A172 (cell line): ENCODE measurements at places on chromosomes 5 and 9.

- no peak for DNase-seq
These were observed 31.6 kb upstream of the RFK start for GRCh38 chr9:76425677-76426453.

GRCh38 chr5:82417776-82418607, 139.8 kb upstream of the RPS23 start:
- no peak for DNase-seq

DNA sequence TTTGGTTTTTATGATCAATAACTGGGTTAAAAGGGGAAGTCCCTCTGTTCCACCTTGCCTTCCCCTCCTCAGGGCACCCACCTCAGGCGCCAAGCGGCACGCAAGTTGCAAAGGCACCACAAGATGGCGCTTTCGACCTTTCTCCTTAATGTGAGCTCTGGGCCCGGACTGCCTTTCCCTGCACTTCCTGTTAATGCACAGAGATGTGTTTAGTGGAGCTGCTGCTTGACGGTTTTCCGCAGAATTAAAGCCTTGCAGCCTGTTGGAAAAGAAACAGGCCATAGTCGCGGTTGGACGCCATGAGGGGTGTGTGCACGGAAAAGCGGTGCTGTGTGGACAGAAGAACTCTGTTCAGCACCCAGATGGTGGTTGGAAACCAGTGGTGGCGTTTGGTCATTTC, 17.9 kb downstream of the CXCL14 start:
- DNase-seq: peak; percentile 84

DNA sequence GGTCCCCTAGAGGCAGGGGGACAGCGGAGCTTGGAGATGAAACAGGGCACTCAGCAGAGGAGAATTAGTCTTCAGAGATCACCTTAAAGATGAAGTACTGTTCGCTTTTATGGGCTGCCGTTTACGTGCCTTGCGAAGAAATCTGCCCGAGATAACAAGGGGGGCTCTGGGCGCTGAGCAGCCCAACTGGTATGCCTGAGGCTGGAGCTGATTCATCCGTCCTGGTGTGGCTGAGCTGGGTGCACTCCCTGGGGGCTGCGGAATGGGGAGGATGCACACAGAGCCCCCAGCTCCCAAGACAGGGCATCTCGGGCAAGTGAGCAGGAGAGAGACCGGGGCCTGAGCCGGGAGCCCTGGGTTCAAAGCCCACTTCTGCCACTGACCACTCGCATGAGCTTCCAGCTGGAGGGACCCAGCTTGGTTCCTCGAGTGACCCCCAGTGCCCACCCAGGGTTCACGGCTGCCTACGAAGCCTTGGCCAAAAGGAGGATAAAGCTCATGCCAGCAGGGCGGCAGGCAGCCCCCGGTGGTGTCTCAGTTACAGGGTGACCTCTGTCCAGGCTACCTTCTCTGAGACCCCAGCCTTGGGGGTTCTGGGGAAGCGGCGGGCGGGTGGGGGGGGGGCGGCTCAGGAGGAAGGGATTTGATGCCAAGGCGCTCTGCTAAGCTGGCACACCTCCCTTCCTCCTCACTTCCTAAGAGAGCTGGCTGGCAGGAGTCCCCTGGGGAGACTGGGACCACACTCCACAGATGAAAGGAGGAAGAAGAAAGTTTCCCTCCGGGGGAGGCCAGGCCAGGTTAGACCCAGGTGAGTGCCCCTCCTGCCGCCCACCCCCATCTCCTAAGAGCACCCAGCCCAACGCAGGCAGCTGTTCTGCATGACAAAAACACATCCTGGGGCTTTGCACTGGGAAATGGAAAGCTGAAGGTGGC, 5.7 kb downstream of the FIBCD1 start:
- DNase-seq: peak; percentile 49

- DNase-seq: no peak
These were observed 7.6 kb upstream of the SFXN1 start for GRCh38 chr5:175470781-175471180.

DNA sequence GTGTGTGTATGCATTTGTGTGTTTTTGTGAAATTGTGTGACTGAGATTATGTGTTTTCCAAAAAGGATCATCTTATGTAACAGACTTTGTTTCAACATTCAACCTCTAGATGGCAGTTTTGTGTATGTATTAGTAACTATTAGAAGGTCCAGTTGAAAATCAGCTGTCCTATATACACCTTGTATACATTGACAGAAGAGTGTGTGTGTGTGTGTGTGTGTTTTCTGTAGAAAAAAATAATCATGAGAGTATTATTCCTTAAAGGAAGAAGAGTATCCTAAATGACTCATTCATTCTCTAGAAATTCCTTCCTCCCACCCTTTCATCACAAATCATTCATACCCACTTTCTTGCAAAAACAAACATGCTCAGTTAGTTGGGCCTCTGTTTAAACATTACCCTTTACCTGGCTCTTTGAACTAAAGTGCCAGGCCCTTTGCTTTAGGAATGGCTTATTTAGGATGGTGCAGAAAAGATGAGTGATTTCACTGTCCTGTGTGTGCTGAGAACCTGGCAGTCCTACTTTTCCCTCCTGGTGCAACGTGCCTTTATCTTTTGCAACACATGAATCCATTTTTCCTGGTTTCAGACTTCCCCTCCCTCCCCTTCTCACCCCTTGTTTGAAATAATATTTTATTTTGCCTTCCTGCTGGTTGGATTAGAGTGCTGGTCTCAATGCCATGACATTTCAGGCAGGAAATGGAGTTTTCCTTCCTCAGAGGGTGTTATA, 152.2 kb downstream of the ARHGAP26 start:
- DNase-seq: peak; percentile 54

- no peak for DNase-seq
These were observed 18.2 kb upstream of the ADCY2 start for GRCh38 chr5:7377761-7378160.

DNA sequence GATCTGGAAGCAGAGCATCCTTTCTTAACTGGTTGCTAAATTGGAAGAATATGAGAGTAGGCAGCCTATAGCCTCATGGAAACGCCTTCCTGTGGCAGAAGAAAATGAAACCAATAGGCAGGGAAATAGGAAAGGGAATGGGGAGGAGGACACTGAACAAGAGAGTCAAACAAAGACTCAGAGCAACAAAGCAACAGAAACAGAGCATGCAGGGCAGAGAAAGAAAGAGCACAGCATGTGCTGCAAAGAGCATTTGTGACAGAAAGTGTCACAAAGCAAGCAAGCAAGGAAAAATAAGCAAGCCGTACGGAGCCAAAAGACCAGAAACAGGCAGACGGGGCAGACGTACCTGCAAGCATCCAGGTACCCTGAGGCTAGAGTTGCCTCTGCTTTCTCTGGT, 123.1 kb downstream of the RAPGEF6 start:
- DNase-seq: no peak

GRCh38 chr5:52077941-52078815, 694.9 kb downstream of the ISL1 start:
- DNase-seq: no peak

- DNase-seq: no peak
These were observed 1000.6 kb upstream of the DMAC1 start for GRCh38 chr9:8800196-8800595.

DNA sequence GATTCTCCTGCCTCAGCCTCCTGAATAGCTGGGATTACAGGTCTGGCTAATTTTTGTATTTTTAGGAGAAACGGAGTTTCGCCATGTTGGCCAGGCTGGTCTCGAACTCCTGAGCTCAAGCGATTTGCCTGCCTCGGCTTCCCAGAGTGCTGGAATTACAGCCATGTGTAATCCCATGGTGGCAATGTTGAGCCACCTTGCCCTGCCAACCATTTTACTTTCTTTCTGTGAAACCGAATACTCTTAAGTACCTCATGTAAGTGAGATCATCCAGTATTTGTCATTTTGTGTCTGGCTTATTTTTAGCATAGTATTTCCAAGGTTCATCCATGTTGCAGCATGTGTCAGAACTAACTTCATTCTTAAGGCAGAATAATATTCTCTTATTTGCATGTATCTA, 8.2 kb downstream of the PRRC2B start:
- DNase-seq: peak; percentile 19

DNA sequence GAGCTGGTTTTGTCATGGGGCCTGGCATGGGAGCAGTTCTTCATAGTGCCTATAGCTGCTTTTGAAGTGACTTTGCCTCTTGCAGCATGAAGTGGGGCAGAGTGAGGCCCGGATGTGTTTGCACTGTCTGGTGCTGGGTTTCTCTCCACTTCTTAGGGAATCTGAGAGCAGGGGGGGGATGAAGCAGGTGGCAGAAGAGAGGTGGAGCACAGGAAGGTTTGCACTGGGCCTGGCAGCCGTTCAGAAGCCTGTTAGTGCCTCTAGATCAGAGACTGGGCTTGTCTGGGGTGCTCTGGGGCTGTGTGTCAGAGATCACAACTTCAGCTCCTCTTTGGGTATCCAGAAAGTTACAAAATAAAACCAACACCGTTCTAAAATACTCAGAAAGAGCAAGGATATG, 18.4 kb downstream of the USP20 start:
- no peak for DNase-seq

DNA sequence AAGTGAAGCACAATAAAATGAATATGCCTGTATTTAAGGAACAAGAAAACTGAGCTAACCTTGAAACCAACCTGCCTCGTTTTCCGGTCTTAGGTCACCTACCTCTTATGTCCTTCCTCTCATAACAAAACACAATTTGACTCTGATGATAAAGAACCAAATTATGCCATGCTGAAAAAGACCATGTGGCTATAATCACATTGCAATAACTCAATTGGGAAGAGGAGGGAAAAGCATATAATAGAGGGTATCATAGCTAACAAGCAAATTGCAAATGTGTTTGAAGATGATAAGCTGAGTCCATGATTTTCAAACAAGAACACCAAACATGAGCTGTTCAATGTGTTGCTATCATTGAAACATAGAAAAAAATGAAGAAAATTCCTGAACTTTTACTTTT, 260.8 kb downstream of the PLK2 start:
- no peak for DNase-seq

- no peak for DNase-seq
These were observed 8.1 kb downstream of the BRD9 start for GRCh38 chr5:884345-885126.

GRCh38 chr5:54553659-54554207, 36.2 kb downstream of the SNX18 start:
- no peak for DNase-seq

- DNase-seq: no peak
These were observed 398.9 kb upstream of the PCSK5 start for GRCh38 chr9:75491533-75491932.

GRCh38 chr5:75935572-75935971, 147.6 kb upstream of the SV2C start:
- DNase-seq: no peak

- DNase-seq: no peak
These were observed 107.7 kb downstream of the MAT2B start for GRCh38 chr5:163613150-163613442.

DNA sequence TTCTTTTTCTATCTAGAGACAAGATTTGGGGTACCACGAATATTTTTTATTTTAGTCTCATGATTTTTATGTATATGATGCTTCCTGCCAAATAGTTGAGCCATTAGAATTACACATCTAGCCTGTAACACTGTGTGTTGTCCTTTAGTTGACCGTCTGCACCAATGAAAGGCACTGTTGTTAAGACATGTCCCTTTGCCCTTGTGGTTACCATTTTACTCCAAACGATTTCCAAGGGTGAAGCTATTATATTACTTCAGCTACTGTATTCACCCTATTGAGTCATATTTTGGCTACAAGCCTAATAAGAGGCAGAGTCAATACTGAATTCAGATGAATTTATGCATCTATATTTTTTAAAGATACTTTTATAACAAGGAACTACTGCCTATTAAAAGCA, 207.6 kb downstream of the CETN3 start:
- DNase-seq: peak; percentile 40
